ENCODE measurements at places on chromosomes 3 and 15.

DNA sequence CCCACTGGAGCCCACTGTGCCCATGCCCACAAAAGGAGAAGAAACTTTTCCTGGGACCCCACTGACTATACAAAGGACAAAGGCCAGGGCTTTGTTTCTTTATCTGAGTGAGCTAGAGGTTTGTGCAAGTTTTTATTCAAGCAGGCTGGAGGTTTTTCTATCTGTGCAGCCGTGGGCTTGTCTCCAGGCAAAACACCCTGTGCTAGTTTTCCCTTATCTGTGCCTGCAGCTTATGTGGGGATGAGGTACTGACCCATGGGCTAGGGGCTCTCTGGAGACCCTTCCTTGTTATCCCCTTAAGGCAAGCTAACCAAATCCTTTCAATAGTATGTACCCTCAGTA lies 545.5 kb downstream of the ZPLD1 start:
- DNase-seq: no peak

- no peak for DNase-seq
Observed at GRCh38 chr15:80059786-80060355, 395 bp downstream of the ZFAND6 start.

GRCh38 chr3:166897811-166898210 lies 482.3 kb downstream of the ZBBX start:
- DNase-seq: no peak

DNA sequence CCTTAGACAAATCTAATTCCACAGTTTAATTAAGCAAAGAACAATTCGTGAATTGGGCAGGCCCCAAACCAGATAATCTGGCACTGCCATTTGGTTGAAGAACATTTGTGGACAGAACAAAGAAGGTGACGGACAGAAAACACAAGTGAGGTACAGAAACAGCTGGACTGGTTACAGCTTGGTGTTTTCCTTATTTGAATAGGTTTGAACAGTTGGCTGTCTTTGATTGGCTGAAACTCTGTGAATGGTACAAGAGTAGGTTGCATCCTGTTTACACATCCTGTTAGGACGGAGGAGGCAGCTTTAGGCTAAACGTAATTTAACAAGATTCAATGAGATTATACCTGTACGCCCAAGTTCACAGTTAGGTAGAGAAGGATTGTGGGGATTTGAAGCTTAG lies 114.4 kb downstream of the LPP start:
- no peak for DNase-seq

DNA sequence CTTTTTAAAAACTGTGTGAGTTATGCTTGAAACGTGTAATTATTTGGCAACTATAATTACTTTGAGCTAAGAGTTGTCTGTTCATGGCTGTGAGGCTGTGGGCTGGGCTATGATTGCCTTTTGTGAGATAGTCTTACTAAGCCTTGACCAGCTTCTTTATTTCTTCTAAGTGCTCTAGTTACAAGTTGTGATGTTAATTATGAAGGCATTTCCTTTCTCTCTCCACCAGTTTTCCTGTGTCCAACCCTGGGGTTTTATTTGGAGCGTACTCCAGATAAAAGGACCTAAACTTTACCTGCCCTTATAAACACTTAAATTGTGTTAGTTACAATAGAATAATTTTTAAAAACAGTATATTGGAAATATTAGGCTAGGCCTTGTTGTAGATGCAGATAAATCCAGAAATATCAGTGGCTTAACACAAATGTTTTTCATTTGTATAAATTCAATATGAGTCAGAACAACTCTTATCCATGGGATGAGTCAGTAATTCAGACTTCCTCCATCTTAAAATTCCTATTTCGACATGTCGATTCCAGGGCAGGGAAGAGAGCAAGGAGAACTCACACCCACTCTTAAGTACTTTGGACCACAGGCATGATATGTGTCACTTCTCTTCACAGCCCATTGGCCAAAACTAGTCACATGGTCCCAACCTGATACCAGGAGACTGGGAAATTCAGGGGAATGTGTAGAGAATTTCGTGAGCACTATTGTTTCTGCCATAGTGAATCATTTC lies 17.0 kb downstream of the TMEM62 start:
- no peak for DNase-seq

DNA sequence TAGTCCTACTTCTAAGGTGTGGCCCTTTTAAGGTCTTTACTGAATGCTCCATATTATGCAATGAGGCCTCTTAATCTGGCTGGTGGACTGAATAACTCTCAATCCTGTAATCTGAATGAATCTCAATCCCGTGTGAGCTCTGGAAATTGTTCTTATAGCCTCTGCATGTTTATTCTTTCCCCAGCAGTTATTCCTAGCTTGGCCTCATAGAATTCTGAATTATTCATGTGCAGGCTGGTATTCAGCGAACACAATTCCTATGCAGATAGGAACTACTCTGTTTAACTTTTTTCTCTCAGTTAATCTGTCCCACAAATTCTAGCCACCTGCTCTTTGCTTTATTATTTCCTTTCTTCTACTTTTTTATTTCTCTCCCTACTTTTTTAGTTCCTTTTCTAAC lies 44.3 kb upstream of the XRN1 start:
- DNase-seq: no peak

DNA sequence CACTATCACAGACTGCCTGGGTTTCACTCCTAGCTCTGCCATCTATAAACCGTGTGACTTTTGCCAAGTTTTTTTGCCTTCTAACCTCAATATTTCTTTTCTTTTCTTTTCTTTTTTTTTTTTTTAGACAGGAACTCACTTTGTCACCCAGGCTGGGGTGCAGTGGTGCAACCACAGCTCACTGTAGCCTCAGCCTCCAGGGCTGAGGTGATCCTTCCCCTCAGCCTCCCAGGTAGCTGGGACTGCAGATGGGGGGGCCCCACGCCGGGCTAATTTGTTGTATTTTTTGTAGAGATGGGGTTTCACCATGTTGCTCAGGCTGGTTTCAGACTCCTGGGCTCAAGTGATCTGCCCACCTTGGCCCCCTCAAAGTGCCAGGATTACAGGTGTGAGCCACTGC lies 3.2 kb upstream of the ADAM10 start:
- no peak for DNase-seq

DNA sequence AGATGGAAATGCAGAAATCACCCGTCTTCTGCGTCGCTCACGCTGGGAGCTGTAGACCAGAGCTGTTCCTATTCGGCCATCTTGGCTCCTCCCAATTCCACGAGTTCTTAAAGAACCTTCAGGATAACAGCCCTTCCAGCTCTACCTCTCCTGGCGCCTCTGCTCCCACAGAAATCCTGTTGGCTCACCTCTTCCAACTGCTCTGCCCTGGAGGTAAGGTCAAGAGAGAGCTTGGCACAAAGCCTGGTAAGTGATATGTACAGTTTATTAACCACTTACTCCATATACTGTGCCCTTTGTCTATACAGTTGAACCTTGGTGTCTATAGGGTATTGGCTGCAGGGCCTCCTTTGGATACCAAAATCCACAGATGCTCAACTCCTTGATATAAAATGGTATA lies 17.8 kb upstream of the FGF12 start:
- no peak for DNase-seq

- no peak for DNase-seq
Observed at GRCh38 chr15:64068133-64068532, 21.8 kb upstream of the DAPK2 start.

- DNase-seq: no peak
Observed at GRCh38 chr3:6771171-6771570, 89.7 kb upstream of the GRM7 start.

GRCh38 chr15:68417897-68418296 lies 14.1 kb downstream of the ITGA11 start:
- no peak for DNase-seq

DNA sequence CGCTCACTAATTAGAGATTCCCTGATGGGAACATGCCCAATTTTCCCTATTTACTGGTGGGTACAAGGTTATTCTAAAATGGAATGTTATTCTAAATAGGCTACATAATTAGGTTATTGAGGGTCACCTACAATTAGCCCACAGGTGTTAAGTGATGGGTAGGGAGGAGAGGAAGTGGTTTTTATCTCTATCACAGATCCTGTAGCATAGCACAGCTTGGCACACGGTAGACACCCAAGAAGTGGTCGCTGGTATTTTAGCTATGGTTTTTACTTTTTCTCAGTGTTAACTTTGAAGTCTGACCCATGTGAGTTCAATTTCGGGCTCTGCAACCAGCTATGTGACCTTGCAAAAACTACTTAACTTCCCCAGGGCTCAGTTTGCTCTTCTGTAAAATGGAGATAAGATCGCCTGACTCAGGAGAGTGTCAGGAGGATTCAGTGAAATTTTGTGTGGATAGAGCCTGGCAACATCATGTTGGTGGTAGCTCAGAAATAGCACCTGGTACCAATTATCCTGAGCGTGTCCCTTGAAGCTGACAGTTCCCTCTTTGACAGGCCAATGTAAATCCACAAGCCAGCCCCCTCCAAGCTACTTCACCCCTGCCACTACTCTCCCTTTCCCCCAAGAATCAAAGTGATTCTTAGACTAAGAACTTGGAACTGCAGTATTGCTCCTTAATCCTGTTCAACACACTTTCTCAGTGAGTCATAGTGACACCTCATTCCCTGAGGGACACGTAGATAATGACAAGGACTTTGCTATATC lies 8.7 kb upstream of the LMCD1 start:
- no peak for DNase-seq

- DNase-seq: no peak
Observed at GRCh38 chr3:197510642-197511018, 45.1 kb downstream of the BDH1 start.

DNA sequence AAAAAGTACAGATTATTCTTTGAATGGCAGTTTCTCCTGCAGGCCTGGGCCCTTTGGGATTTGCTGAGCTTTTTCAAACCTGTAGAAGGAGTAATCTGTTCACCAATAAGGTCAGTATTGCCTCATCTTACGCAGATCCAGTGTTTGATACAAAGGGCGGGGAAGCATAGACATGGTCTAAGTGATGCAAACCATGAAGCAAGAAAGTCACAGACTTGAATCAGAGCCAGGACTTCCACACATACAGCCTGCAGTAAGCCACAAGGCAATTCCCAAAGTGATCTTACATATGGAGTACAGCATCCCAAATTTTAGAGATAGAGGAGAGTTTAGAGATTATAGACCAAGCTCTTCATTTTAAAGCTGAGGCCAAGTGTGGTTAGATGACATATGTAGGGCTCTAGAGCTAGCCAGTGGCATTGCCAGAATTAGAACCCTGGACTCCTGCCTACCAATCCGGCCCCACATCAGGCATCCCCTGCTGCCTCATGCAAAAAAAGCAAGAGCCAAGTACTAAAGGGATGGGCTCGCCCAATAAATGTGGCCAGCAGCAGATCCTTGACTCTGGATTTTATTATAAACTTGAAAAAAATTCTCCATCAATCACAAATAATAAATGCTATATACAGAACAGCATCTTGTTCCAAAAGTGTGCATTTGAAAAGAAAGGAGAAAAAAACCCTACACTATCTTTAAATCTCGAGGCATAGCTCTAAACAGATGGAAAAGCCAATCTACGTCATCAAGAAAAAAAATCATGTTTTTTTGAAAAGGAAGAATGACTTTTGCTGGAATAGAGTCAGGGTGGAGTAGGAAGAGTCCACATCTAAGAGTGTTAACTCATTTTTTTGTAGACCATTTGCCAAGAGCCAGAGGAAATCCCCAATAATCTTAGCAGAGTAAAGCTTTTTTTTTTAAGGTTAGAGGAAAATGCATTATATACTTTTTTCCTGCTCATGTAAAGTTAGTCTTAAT lies 24.0 kb downstream of the ABI3BP start:
- no peak for DNase-seq

DNA sequence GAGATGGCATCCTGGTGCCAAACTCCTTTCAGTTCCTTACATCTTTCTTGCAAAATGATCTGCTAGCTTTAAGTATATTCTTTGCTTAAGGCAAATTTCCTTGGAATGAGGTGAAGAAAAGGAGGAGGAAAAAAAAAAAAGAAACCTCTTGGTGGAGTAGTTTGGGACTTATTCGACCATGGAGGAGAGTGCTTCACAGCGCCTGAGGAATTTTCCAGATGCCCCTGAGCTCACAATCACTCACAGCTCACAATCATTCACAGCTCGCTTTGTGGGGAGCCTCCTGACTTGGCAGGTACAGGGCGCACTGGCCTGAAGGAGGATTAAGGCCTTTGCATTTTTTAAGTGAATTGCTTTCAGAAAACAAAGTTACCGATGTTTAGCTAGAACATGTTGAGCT lies 53.9 kb downstream of the BOC start:
- DNase-seq: no peak

DNA sequence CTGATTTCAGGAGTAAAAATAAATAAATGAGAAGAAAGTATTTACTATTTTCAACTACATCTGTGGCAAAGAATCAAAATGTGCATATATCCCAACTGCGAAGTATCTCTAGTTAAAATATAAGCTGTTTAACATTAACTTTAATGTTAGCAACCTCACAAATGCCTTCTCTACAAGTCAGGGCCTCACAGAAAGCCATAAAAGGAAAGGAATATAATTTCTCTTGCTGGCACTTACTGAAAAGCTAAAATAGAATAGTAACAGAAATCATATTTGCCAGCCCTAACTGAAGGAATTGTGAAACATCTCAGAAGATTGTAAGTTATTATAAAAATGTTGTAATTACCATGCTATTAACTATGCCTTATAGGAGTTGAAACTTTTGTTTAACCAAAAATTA lies 65.1 kb upstream of the MBNL1 start:
- DNase-seq: no peak

- no peak for DNase-seq
Observed at GRCh38 chr3:134214239-134214638, 36.4 kb downstream of the RYK start.

DNA sequence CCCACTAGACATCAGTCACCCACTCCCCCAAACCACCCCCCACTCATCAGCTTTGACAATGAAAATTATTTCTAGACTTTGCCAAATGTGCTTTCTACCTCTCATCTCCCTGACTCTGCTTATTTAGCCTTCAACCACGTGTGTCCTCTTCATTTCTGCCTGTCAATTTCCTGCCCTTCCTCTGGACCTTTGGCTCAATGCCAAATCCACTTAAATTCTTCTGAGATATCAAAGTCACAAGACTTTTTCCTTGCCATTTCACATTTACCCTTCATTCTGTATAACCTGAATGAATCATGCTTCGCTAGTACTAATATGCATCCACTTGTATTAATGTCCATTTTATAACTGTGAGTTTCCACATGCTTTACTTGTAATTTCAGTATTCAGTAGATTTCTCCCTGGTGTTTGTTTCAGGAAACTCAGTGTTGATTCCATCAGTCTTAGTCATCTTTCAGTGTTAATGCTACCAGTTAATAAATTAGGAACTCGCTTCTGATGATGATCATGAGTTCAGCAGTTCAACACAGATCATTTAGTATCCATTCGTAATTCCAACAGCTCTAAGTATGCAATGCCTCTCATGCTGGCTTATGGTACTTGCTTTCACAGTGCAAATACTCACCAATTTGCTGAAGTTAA lies 128.2 kb upstream of the OSTN start:
- no peak for DNase-seq
